Fibroblast of skin of back (primary cell): ENCODE measurements at places on chromosomes 13 and 19.
A peak's percentile ranks its signal among the peaks of the same experiment; 100 is the strongest.

DNA sequence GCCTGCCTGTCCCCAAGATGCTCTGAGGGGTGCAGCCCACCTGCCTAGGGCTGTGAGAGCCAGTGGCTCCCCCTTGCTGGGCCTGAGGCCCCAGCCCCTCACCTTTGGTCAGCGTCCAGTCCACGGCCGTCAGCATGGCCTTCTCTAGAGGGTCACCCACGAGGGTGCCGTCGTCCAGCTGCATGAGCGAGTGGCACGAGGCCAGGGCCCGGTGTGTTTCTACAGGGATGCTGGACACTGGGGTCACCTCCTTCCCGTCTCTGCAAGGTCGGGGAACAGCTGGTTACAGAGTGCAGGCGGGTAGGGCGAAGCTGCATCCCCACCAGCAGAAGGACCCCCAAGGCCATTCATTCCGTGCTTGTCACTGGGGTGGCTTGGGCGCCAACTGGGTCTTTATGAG is 9.0 kb downstream of the ATP13A1 start:
- no peak for DNase-seq

DNA sequence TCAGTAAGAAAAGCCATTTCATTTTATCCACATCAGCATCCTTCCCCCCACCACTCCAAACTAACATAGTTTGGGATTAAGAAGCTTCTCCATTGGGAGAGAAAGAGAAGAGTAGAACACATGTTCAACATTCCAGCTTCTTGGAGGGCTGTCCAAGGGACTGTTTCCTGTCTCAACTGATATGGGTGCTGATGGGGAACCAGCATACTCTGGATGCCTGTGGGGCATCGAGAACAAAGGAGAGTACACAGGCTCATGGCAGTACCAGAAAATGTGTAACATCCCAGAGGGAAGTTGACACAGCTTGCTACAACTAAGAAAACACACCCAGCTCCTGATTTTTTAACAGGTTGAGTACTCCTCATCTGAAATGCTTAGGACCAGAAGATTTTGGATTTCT is 24.7 kb downstream of the SUCLA2 start:
- peak; percentile 35 for DNase-seq

DNA sequence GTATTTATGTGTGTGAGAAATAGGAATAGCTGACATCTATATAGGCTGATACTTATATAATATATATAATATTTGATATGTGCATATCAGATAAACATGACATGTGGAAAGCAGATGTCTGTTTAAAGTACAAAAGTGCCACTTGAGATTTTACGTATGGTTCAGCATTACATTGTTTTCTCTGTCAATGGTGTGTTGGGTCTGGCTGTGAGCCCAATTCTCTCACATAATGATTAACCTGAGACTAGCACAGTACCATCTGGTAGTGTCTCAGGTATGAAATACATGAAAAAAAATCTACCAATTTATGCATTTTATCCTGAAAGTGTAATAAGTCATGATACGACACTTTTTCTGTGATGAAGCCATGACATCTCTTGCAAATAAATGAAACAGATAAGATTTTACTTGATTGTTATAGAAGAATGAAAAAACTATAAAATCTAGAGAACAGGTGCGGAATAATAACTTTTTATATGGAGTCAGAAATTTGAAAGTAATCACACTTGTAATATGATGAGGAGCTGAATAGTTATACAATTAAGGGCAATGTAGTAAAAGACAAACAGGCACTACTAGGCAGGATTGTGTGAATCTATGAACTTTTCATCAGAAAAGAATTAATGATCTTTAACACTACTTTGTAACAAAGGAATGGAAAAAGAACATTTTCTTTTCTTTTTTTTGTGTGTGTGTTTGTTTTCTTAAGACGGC is 1405.0 kb downstream of the OLFM4 start:
- no peak for DNase-seq

DNA sequence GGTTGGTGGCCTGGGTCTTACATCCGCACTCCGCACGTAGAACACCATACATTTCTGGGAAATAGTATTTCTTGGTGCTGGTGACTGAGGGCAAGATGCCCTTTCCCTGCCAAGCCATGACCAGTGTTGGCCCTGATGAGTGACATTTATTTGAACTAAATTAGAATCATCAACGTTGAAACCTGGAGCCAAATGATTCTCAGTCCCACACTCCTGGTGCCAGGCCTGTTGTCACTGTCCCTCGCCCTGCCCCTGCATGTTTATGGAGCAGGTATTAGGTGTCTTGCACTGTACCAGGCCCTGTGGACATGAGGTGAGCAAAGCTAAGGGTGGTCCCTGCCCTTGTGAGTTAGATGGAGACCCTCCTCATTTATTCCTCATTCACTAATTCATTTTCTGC is 5.8 kb downstream of the CHST8 start:
- no peak for DNase-seq

DNA sequence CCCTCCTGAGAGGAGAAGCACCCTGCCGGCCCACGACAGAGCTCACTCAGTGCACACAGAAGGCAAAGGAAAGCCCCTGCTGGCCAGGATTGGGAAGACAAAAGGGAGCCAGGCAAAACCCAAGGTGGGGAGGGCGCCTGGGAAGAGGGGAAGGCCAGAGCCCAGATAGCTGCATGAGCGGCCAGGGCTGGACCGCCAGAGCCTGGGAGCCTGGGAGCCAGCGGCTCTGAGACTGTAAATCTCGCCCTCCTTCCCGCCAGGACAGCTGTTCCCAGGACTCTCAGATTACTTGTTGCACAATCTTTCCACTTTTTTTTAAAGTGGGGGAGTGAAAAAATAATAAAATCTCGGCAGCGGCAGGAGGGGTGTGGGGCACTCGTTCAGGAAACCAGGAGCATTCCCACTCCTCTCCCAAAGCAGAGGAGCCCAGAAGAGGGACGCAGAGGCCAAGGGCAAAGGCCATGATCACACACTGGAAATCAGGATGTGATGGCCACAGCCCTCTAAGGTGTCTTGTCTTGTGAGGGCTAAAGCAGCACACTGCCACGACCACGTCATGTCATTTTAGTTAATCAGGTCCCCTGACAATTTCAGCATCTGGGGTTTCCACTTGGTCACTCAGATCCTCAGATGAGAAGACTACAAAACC is 19.6 kb upstream of the EPHX3 start:
- peak; percentile 97 for DNase-seq

- DNase-seq = no peak
These were observed 33.6 kb downstream of the AKAP11 start for GRCh38 chr13:42305503-42305902.

DNA sequence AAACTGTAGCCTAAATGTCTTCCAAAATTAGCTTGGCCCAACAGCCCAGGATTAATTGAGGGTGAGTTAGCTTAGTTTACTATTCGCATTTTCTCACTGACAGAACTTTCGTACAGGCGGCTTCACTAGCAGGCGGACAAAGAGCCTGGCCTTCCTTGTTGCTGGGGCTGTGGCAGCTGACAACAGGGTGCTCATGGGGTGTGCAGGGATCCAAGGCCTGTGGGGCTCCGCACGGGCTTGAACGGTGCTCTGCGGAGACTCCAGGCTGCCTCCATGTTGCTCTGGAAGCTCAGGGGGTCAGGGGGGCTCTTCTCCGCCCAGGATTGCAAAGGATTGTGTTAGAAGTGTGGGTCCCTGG is 36.3 kb upstream of the DPRX start:
- no peak for DNase-seq

DNA sequence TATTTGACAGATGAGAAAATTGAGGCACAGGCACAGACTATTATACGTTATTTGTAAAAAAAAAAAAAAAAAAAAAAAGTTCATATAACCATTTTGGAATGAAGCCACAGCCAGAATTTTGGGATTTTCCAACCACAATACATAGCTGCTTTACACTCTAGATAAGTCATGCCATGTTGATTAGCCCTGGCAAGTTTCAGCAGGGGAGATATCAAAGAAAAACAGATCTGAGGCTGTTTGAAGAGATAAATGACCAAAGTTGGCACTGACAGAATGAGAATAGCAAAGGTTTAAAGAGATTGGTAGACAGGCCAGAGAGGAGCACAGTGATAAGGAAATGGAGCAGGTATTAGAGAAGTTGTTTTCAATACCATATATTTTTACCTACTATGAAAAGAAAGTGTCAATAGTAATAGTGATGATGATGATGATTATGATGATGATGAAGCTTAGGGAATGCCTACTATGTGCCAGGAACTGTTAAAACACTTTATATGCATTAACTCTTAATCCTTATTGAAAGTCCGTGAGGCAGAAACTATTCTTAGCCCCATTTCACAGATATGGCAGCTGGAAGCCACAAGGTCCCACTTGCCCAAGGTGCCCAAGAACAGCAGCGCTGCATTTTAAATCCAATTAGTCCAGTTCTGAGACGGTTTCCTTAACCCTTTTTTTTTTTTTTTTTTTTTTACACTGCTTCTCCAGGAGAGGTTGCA is 105.5 kb downstream of the MBNL2 start:
- peak; percentile 20 for DNase-seq

- DNase-seq = peak; percentile 19
These were observed 15.3 kb upstream of the MAP1S start for GRCh38 chr19:17703824-17704463.

DNA sequence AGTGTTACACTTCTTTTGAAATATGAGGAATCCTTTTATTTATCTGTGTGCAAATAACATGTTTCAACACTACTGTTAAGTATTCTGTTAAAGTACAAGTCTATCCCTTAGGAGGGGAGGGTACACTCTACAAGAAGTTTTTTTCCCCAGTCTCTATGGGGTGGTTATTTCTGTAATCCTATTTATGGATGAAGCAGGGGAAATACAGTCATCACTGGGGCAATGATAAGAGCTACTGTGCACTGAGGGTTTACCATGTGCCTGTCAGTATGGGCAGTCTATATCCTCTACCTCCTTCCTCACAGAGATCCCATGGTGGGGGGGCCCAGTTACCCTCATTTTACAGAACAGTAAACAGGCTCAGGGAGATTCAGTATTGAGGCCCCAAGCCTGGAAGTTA is 16.6 kb upstream of the TRIM13 start:
- DNase-seq = no peak

DNA sequence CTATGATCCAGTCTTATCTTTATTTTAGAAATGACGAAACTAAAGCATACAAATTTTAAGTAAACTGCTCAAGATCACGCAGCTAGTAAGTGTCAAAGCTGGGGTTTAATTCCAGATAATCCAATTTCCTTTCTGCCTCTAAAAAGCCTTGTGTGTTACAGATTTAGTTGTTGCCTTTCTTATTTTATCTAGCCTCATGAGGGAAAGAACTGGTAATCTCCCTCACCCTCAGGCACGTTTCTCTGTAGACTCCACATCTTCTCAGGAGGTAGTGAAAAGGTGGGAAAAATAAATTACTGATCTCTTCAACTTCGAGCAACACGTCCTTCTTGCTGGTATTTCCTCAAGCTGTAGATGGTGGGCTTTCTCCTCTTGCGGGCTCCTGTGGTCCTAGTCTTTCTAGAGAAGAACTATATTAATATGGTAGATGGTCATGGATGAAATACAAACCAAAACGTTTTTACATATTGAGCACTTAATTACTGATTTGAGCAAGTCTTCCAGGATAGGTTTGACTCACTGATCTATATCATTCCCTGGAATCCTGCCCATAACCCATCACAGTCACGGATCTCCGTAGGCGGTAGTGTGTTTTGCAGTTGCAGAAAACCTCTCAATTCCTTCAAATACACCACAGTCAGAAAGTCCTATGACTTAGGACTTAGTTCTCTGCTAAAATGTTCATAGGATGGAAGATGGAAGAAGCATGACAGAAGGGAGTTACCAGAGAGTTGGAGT is 519.5 kb downstream of the DCT start:
- no peak for DNase-seq

DNA sequence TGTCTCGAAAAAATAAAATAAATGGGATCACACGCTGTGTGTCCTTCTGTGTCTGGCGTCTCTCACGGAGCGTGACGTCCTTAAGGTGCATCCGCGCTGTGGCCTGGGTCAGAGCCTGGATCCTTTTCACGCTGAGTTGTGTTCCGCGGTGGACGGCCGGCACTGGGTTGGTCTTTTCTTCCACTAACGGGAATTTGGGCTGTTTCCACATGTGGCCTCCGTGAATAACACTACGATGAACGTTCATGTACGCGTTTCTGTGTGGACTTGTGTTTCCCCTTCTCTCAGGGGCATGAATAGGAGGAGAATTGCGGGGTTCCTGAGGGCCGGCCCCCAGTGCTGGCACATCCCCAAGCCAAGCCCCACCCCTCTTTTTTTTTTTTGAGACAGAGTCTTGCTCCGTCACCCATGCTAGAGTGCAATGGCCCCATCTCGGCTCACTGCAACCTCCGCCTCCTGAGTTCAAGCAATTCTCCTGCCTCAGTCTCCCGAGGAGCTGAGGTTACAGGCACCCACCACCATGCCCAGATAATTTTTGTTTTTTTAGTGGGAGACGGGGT is 6.2 kb upstream of the PTBP1 start:
- DNase-seq = no peak

DNA sequence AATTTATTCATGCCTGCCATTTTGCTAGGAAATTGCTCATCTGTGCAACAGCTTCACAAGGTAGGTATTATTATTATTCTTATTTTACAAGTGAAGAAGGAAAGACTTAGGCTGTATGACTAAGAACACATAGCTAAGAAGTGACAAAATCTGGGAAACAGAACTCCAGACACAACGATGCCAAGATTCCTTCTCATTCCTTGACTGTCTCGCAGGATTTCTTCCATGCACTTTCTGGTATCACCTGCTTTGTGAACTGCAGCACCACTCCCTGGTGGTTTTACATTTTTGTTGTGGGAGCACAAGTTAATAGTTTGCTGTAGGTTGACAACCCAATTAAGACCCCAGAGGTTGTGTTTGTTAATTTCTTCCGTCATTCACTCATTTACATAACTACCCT is 188.5 kb downstream of the LACC1 start:
- peak; percentile 67 for DNase-seq

- peak; percentile 78 for DNase-seq
These were observed 13.3 kb downstream of the TSKS start for GRCh38 chr19:49749771-49750170.

- no peak for DNase-seq
These were observed 54.6 kb upstream of the FAM124A start for GRCh38 chr13:51167393-51168191.

GRCh38 chr13:95204231-95204765 is 97.0 kb downstream of the ABCC4 start:
- DNase-seq = no peak

DNA sequence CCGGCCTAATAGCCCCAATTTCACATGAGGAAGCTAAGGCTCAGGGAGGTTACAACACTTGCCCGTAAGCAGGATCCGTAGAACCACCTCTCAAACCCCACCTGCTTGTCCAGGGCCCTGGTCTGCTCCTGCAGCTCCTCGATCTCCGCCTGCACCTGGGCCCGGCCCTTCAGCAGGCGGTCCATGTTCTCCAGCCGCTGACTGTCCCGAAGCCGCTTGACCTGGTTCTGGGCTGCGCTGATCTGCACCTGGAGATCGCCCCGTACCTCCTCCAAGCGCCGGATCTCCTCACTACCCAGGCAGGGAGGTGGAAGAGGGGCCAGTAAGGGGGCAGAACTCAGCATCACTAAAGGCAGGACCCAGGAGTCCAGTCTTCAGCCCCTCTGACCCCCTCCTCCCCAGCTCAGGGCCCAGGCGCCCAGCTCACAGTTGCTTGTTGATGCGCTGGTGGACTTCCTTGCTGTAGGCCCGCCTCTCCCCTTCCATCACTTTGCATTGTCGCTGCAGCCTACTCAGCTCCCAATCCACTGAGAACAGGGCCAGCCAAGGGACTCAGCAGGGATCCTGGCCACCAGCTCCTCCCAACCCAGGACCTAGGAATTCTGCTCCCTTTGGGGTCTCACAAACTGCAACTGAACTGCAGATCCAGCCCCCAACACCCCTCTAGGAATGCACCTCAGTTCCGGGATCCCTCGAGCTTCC is 6.9 kb upstream of the EMP3 start:
- no peak for DNase-seq
